NCI-H2081 treated with DMSO at 0.1 percent for 48 hours (cell line): ENCODE measurements at places on chromosomes 1 and 21.

DNA sequence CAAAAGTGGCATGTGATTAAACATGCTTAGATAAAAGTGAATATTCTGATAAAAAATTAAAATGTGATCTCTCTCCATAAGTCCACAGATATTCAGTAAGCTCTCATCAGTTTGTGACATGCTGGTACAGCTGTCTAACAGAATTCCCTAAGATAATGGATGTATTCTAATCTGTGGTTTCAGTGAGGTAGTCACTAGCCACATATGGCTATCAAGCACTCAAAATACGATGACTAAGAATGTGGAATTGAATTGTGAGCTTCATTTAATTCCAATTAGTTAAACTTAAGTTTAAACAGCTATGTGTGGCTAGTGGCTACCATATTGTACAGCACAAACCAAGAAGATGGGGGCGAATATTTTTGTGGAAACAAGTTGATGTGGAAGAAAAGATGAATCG lies 4.1 kb upstream of the REG4 start:
- DNase-seq, result no peak

- DNase-seq, result no peak
Measured at GRCh38 chr1:35559317-35559944, 1.8 kb downstream of the NCDN start.

- DNase-seq, result no peak
Measured at GRCh38 chr1:203174324-203174985, 1.2 kb downstream of the MYBPH start.

DNA sequence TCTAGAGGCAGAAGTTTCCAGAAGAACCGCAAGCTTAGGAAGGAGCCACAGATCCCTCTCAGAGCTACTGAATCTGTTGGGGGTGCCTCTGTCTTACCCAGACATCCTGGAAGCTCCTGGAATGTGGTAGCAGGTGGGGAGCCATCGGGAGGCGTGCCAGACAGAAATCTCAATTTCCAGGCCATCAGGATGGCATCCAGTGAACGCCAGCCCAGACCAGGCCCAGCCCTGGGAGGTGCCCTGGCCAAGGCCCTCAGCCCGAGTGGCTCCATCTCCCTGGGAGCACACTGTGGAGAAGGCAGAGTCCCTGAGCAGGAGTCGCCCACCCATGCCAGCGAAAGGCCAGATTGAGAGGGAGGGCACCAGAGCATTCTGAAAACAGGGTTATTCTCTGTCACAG lies 2.5 kb downstream of the ABCA4 start:
- no peak for DNase-seq
